NCI-H2171 (cell line): ENCODE measurements at places on chromosomes 7 and 10.

- no peak for DNase-seq
Measured at GRCh38 chr10:102208311-102209035, 17.6 kb upstream of the ELOVL3 start.

DNA sequence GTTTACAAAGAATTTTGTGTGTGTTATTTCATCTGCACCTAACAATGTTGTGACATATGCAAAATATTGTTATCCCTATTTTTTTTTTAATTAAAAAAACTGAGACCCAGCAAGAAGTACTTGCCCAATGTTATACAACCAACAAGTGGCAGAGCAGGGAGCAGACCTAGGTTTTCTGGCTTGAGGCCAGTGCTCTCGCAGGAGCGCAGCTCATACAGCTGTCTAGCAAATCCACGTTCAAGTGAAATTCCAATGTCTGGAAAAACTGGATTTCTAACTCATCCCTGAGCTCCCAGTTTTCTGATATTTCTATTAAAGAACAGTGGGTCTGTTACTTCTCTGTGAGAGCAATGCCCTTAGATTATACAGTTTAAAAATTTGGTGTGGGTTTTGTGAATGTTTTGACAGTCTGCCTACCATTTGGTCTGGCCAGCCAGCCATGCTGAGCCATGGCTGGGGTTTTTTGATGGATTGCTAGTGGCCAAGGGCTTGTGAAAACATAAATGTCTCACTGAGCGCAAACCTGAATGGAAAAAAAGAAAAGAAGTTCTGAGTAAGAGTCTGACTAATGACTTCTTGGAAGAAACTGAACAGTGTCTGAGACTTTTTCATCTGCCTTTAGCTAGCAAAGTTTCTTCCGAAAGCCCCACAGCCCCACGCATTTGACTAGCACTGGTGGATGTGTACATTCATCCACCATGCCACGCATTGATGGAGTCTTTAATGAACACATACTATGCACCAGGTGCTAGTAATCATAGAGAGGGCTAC, 15.4 kb upstream of the PRF1 start:
- DNase-seq, result no peak

GRCh38 chr10:93060887-93061593, 442 bp downstream of the CYP26C1 start:
- no peak for DNase-seq

- DNase-seq, result no peak
Measured at GRCh38 chr10:24777196-24777595, 53.5 kb upstream of the ARHGAP21 start.

DNA sequence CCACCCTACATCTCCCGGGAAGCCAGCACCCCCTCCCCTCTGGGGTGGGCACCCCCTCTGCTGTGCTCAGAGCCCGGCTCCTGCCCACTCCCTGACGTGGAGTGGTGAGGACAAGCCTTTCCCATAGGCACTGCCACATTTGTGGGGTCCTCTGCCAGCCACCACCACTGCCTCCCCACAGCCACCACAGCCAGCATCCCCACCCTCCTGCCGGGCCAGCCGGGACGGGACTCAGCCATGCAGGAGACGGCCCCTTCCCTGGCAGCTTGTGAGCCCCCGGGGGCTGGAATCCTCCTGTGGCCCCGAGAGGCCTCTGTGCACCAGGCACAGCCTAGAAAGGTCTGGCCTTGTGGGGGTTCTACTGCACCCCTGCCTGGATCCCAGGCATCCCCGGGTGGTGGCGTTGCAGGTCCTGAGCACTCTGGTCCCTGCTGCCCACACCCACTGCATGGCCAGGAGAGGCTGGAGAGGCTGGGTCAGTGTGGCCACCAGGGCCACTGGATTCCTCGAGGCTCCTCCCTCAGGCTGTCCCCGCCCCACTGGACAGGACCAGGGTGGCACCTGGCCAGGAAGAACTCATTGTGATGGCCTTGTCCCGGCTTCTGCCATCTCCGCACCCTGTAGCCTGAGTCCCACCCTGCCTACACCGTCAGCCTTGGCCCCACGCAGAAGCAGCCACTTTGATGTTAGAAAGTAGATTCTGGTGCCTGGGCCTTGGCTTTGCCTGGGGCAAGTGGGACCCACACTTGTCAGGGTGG, 148.0 kb downstream of the EBF3 start:
- no peak for DNase-seq

DNA sequence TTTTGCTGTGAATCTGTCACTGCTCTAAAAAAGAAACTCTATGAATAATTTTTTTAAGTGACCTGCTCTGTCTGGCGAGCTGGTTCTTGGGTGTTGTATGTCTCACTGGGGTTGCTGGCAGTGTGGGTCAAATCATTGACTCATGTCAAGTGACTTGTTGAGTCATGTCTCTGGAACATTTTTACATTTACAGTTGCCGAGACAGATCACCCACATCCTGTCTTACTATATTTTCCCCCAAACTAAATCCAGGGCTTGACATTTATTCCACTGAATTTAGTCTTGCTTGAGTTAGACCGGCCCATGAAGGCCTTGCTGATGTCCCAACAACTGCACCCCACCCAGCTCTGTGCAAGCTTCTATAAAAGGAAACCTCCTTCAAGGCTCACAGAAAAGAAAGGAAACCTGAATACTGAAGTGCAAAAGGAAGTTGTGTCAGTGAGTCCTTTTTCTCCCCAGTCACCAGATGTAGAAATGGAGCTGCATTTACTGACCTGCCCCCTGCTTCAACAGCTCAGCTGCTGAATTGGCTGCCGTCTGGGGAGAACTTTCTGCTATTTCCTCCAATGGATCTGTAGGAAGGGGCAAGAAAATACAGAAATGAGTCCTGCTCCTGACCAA, 290.3 kb downstream of the TNS3 start:
- DNase-seq, result no peak

DNA sequence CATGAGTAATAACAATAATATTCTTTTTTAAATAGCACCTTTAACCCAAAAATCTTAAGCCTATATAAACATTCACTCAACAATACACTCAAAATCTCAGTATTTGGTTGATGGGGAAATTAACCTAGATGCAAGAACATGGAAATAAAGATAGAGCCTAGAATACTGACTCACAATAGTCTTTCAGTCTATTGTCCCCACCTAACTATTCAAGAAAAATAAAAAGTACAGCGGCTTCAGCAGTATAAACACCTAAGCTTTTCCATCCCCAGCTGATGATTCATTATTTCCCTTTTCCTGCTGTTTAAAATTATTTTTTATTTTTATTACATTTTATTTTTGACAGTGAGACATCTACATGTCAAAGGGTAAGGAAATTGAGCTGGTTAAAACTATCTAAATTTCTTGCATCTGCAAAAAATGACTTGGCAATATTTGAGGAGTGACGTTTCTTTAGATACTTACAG, 201.4 kb downstream of the FZD1 start:
- no peak for DNase-seq

- DNase-seq, result peak; percentile 63
Measured at GRCh38 chr10:71451754-71452153, 55.0 kb downstream of the CDH23 start.

DNA sequence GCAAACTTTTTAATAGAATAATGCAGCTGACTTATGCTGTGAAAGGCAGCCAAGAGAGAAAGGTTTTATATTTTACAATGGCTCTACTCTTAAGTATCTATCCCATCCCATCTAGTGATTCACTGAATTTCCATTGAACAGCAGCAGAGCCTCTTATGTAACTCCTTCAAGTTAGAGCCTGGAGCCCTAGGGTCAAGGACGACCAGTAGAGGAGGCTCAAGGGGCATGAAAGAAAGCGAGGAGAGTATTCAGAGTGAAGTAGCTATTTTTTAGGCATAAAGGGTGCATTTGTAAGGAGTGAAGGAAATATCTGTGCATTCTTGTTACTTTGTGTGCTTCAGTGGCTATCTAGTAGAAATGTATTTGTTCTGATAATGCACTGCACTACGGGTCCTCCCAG, 180.2 kb upstream of the TPK1 start:
- no peak for DNase-seq

DNA sequence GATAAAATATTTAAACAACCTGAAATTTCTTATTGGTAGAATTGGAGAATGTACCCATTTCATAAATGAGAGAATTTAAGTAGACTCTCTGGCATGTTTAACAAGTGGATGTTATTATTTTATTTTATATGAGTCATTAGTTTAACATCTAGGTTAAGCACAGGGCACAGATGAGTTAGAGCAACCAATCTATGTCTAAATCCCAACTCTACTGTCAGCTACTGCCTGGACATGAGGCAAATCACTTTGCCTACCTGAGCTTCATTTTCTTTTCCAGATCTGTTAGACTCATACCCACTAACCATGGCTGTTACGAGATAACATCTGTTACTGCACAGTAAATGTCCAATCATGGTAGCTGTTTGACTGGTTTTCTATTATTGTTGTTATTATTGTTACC, 251.1 kb downstream of the INHBA start:
- no peak for DNase-seq

DNA sequence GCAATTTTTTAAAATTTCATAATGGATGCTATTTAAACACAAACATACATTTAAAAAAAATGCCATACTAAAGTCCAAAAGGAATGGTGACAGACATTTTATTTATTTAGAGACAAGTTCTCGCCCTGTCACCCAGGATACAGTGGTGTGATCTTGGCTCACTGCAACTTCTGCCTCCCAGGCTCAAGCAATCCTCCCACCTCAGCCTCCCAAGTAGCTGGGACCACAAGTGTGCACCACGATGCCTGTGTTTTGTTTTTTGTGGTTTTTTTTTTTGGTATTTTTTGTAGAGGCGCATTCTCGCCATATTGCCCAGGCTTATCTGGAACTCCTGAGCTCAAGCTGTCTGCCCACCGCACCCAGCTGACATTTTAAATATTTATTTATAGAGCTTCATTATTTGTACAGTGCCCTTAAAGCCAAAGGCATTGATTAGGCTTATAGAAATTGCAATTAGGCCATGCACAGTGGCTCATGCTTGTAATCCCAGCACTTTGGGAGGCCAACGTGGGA, 703.5 kb downstream of the AUTS2 start:
- no peak for DNase-seq

- DNase-seq, result no peak
Measured at GRCh38 chr7:98294326-98294725, 12.8 kb downstream of the BRI3 start.

DNA sequence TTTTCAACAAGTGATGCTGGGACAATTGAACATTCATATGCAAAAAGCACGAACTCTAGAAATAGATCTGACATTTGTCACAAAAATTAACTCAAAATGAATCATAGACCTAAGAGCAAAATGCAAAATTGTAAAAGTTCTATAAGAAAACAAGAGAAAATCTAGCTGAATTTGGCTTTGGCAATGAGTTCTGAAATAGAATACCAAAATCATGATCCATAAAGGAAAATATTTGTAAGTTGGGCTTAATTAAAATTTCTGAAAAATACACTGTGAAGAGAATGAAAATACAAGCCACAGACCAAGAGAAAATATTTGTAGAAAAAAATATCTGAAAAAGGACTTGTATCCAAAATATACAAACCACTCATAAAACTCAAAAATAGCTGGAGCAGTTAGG, 698.8 kb upstream of the CELF2 start:
- no peak for DNase-seq

DNA sequence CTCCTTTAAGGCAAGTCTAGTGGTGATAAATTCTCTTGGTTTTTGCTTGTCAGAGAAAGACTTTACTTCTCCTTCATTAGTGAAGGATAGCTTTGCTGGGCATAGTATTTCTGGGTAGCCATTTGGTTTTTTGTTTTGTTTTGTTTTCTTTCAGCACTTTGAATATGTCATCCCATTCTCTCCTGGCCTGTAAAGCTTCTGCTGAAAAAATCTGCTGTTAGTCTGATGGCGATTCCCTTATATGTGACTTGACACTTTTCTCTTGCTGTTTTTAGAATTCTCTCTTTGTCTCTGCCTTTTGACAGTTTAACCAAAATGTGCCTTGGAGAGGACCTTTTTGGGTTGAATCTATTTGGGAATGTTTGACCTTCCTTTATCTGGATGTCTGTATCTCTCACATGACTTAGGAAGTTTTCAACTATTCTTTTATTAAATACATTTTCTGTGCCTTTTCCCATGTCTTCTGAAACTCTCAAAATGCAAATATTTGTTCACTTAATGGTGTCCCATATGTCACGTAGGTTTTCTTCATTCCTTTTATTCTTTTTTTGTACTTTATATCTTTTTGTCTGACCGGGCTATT, 14.7 kb downstream of the TAS2R40 start:
- no peak for DNase-seq

DNA sequence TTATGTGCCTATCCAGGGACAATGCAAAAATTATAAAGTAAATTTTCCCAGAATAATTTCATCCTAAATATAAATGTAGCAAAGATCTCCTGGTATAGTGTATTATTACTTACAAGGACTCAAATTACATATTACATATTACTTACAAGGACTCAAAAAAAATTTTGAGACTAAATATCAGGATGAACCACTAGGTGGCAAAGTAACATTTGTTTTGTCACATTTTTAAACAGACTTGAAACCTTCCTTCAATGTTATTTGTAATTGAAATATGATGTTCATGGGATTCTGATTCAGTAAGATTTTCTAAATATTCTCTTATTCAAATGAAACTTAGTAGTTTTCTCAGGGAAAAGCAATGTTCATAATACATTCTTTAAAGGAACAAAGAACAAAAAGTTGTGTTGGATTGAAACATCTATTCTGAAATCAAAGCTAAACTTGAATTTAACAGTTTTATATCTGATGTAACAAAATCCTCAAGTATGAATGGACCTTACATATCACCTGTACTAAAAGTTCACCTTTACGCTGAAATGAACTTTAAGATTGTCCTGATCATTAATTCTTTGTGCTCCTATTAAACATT, 74.3 kb upstream of the GNAI1 start:
- peak; percentile 34 for DNase-seq

- DNase-seq, result no peak
Measured at GRCh38 chr10:112497347-112497950, 50.4 kb downstream of the VTI1A start.

- no peak for DNase-seq
Measured at GRCh38 chr7:134875867-134876266, 96.4 kb downstream of the CALD1 start.

DNA sequence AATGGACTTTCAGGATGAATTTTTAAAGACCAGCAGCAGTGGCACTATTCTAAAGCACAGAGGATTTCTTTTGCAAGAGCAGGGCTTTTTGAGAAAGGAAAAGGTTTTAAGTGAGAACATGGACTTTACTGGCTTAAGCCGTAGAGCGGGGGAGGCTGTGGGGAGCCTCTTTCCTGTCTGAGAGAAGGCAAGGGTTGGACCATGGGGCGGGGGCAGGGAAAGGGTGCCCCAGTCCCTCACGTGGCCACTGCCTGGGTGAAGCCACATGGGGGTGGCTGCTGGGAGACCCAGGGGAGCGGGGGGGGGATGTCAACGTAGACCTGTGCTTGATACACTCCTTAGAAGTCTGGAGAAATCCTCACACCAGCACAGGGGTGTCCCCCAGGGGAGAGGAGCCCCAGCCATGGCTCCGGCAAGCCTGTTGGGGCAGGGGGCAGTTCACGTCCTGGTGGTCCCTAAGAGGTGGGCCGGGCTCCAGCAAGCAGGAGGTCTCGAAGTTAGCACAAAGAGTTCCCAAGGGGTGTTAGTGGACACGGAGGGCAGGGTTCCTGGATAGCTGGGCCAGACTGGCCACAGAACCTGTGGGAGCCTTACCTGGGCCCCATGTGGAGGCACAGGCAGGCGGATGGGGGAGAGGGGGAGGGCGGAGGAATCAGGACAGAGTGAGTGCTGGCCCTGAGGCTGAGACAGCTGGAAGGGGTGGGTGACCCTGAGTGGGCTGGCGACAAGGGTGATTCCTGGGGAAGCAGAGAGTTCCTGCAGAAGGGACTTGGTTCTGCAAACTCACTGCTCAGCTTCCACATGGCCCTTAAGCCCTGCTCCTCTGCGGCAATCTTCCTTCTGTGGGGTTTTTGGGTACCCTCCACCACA, 36.9 kb upstream of the ELFN1 start:
- DNase-seq, result no peak
